ENCODE measurements at places on chromosomes 1 and 21. TPM values are rescaled to one million over a fixed set of nuclear protein-coding genes. Genes with fewer than 3 reads are reported as not detected.

DNA sequence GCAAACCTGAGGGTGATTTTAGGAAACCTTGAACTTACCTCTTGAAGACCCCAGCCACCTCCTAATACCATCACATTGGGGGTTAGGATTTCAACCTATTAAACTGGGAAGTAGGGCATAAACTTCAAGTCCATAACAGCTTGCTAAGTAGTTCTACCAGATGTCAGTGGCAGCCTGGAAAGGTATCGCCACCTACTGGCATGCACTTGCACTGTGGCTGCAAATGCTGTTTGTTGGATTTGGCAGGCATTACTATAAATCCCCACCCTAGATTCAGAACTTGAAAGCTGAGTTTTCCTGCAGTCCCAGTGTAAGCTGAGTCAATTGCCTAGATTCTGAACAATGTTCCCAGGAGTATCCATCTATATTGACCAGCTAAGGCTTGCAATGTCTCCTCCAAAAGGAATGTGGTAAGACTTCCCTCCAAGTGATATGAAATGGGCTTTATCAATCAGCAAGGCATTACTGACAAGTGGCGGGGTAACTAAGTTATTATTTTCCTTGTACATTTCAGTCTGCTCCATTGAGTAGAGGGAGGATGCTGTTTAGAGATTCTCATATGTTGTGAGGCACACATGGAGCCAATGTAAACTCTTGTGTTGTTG lies 474.5 kb downstream of the PTPRC start:
- DNase-seq, result peak; percentile 56

DNA sequence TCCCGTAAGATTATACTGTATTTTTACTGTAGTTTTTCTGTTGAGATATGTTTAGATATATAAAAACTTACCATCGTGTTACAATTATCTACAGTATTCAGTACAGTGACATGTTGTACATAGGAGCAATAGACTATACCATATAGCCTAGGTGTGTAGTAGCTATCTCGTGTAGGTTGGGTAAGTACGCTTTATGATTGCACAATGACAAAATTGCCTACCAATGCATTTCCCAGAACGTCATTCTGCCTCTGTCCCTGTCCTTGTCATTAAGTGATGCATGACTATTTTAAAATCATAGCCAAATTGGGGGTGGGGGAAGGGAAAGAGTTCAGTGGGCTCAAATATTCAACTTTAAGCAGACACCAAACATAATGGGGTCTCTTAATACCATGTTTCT lies 233.8 kb upstream of the TMEM51 start:
- no peak for DNase-seq

DNA sequence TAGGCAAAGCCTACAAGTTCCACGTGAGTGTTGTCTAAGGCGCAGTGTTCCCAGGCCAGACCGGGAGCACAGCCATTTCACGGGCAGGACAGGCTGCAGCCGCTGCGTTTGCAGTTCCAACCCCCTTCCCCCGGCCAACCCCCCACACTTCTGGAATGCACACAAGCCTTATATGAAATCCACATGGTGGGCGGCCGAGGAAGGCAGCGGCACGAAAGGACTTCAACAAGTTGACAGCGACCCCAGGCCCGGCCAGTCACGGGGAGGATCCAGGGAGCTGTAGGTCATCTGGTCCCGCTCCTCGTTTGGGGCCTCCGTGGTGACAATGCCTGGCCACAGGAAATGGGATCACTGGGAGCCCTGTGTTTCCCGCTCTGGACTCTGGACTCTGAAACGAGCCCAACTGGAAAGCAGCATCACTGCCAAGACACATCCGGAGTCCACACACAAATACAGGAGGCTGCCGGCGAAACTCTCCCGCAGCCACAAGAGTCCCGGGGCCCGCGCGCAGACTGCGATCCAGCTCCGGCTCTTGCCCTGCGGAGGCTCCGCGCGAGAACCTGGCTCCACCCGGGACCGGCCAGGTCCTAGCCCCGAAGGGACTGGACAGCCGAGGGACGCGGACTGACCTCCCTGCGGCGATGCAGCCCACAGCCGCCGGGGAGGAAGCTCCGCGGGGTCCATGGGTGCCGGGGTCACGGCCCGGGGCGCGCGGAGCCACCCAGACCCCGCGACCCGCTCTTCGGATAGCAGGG lies 794 bp downstream of the NID1 start:
- peak; percentile 21 for DNase-seq

DNA sequence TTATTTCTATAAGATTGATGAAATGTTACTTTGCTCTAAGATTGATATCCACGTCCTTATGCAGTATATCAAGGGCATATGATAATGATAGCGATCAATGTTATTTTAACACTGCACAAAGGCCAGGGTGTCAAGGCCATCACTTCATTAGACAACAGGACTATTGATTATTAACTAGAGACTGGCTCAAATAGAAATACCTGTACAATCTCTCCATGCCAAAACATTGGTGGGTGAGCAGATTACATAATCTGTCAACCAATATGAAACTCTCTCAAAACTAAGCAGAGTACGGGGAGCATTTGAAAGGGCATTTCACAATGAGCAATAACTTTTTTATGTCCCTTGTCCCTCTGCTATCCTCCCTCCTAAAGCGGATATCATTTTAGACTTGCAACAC lies 566.5 kb upstream of the PKN2 start:
- DNase-seq, result no peak

DNA sequence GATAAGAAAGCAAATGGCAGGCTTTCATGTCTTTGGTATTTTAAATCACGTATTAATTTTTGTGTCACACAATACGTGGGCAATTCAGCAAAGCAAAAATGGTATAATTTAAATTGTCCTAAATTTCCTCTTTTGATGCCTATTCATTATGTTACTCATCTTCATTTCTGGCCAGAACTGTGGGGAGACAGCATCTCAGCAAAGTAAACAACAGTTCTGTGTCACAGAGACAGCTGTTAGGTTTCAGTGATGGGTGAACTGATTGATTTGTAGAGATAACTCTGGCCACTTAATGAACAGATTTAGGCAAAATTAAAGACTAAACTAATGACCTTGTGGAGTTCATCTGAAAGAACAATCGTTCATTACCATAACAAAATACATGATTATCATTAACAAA lies 49.2 kb downstream of the FH start:
- no peak for DNase-seq

- no peak for DNase-seq
Measured at GRCh38 chr1:183175631-183176030, 10.4 kb upstream of the LAMC2 start.

- DNase-seq, result no peak
Measured at GRCh38 chr1:107683191-107683657, 281.8 kb downstream of the VAV3 start.

DNA sequence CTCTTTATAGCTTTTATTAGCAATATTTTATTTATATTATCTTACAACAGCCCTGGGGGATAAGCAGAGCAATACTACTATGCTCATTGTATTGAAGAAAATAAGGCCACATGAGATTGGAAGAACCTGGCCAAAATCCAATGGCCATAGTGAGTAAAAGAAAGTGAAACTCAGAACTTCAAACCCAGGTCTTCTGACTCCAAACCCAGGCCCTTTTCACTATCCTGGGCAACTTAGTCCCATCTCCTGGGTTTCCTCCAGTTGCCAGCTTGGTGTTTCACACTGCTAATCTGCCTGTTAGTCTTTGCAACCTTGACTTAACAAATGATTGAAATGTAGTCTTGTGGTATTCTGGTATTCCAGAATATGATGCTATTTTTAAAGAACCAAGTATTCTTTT lies 22.4 kb upstream of the EXO1 start:
- no peak for DNase-seq

The SPRR2G gene
- not detected for total RNA-seq

The KIF17 gene
- total RNA-seq, result 0.16 TPM

The RGS1 gene
- 9.4 TPM for total RNA-seq

The GPR153 gene
- 0.56 TPM for total RNA-seq

The LCE3D gene
- total RNA-seq, result not detected

The LINGO4 gene
- total RNA-seq, result not detected
